ENCODE measurements at places on chromosomes 2 and 18. TPM values are rescaled to one million over a fixed set of nuclear protein-coding genes. Genes with fewer than 3 reads are reported as not detected.

The KIF5C gene
- polyA plus RNA-seq, result 0.03 TPM

The WNT10A gene
- polyA plus RNA-seq, result 6.6 TPM

The CTIF gene
- polyA plus RNA-seq, result 21.9 TPM

The CHRND gene
- not detected for polyA plus RNA-seq
